Activated T-cell treated with anti-CD3 and anti-CD28 coated beads, Interleukin-2, amount 50 U/mL, for 72 hours (primary cell): ENCODE measurements at places on chromosomes 5 and 9. TPM values are rescaled to one million over a fixed set of nuclear protein-coding genes. Genes with fewer than 3 reads are reported as not detected.

DNA sequence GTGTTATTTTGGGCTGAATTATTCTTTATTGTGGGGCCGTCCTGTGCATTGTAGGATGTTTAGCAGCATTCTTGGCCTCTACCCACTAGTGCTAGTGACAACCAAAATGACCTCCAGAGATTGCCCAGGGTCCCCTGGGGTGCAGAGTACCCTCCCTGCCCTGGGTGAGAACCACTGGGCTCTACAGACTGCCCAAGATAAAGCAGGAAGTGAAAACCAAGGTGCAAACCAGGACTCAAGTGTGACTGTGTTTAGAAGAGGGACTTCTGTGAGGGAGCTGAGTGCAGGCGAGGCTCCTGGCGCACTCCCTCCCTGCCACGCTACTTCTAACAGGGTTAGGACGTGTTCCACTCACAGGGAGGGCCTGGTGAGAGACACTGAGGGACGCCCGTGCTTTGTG lies 41.6 kb downstream of the USP20 start:
- no peak for DNase-seq

GRCh38 chr5:145446412-145446811 lies 388.7 kb downstream of the PRELID2 start:
- no peak for DNase-seq

DNA sequence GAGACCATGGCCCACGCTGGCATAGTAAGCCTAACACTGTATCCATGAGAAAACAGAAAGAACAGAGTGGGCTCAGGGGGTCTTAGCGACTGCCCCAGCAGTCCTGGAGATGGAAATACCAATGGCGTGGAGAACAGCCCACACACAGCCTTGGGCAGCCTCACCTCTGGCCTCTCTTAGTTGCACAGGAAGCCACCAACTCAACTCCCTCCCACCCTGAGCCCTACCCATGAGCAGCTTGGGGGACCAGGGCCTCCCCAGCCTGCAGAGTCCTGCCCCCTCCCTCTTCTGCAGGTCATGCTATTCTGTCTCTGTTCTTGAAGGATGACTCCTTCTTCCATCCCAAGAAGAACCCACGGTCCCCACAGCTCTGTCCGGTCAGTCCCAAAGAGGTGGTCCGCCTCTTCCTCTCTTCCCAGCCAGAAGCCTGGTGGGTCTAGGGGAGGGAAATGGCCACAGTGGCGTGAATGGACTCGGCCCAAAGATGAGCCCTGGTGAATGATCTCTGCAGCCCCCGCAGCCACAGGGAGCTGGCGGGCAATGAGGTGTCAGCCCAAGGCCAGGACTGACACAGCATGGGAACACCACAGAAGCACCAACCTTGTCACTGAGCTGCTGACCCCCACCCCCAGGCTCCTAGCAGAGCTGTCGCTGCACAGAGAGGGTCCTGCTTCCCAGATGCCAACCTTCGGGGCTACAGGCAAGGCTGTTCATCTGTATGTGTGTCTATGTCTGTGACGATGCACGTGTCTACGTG lies 131.2 kb downstream of the ROR2 start:
- no peak for DNase-seq

DNA sequence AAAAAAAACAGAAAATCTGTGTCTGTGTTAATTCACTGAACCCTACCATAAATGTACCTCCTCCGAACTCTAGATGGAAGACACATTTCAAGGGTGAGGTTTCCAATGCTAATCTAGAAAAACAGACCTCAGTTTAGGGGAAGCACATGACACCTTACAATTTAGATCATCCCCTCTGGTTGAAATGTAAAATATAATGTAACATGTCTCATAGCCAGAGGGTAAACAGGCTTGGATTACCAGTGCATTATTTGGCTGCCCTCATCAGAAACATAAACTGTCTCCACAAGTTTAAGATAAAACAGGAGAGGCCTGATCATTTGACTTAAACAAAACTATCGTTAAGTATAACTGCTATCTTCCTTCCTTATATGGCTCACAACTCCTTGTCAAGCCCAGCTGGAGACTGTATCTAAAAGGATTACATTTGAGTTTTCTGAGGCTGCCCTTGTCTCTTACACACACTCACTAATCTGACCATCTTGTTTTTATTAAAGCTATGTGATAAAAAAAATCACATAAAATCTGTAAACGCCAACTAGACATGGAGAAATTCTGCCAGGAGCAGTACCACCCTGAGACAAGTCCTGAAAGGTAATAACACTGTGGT lies 105.7 kb downstream of the LURAP1L start:
- no peak for DNase-seq

DNA sequence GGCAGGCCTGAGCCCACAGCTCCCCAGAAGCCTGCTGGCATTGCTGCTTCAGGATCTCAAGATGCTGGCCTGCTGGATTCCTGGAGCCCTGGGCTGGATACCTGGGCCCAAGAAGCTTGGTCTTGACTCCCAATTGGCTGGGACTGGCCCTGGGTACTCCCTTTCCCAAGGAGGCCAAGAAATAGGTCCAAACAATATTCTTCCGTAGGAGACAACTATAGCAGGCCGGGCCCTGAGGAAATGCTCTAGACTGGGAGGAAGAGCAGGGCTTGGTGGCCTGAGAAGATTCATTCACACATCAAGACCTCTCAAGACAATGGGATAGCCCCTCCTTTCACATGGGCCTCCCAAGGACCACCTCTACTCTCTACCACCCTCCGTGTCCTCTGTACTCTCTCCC lies 7.9 kb downstream of the CSF2 start:
- no peak for DNase-seq

DNA sequence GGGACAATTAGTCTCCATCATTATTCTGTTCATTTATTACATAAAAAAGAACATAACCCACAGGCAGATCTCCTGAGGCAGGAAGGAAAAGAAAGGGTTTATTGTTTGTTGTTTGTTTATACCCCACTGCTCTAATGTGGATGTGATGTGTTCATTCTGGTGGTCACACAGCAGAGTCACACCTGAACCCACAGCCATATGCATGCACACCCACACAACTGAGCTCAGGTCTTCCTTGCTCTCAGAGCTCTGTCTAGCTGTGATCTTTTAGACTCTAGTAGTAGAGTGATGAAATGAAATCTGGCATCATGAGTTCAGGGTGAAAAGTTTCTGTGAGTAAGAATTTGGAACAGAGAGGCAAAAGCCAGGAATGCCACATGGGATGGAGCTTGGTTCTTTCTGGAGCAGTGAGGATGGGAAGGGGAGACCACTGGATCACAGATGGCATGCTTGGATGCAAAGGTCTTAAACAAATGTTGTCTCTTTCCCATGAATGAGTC lies 227.0 kb downstream of the PAPPA start:
- no peak for DNase-seq

GRCh38 chr5:44875661-44876605 lies 67.2 kb downstream of the MRPS30 start:
- peak; percentile 28 for DNase-seq

GRCh38 chr5:121630402-121630801 lies 221.3 kb upstream of the FTMT start:
- DNase-seq, result no peak

- peak; percentile 66 for DNase-seq
Observed at GRCh38 chr9:89603767-89604665, 796 bp upstream of the GADD45G start.

DNA sequence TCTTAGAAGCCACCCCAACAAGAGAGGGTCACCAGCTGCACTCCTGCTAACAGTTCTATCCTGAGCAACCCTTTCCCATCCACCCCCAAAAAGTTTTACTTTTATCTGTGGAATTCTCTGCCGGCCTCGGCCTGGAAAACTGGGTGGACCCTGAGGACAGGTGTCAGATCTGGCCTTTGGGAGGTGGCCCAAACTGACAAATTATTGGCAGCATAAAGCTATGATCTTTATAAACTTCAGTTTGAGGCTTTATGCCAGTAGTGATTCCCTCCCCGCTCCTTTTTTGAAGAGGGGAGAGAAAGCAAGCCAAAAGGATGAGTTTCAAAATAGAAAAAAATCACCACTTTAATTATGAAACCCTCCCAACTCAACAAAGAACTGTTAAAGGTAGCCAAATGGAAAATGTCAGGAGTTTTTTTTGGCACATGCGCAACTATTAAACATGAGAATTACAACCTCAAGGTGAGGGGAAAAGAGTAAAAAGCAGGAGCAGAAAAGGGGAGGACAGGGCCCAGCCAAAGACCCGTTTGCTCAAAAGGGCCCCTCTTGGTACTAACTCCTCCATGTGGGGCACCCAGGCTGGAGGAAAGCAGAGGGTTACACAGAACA lies 49.4 kb downstream of the FBXW11 start:
- DNase-seq, result no peak

DNA sequence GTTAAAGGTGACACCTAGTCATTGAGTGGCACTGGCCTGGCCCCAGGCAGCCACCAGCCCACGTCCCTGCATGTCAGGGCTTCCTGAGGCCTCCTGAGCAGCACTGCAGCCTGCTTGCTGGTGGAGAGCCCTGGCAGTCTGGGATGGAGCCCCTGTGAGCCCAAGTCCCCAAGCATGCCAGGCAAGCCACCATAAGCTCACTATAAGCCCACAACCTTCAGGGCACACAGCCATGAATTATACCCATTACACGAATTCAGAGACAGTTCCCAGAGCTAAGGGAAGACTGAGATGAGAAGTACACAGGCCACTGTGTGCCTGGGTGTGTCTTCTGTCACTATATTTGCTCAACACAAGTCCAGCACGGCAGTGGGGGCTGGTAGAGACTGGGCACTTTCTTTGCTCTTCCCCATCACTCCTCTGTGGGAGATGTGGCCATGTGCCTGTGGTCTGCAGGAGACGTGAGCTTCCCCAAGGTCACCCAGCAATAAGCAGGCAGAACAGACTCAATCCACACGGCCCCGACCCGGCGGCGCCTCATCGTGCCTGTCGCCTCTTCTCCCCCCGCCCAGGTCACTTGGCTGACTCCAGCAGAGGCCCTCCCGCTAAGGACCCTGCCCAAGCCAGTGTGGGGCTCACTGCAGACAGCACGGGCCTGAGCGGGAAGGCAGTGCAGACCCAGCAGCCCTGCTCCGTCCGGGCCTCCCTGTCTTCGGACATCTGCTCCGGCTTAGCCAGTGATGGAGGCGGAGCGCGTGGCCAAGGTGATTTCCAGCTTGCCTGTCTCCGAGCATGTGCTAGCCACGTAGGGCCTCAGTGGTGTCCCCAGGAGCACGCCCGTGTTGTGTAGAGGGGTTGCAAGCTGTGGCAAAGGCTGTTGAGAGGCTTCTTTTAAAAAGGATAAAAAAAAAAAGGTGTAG lies 114.8 kb downstream of the WNK2 start:
- DNase-seq, result no peak

GRCh38 chr9:113954591-113954990 lies 78.5 kb downstream of the ZNF618 start:
- DNase-seq, result no peak

DNA sequence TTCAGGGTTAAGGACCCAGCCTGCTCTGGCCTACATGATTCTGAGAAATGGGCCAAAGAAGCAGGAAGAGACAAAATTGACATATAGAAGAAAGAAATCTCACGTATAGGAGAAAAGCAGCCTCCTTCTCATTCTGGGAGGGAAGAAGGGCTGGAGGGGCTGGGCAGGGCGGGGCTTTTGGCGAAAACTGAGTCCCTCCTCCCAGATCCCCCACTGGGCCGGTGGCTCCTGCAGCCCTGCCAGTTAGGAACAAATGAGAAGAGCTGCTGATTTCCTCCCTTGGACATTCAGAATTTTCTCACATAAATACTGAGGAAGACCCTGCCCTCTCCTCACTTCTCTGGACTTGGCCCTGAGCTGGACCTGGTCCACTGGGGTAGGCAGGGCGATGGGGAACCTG lies at the start of gene WNT8A:
Gene WNT8A, plus strand, starts transcription at position 332 of the 400 bp plus-strand sequence. CDS start 95 bp downstream, outside the sequence.
- no peak for DNase-seq

GRCh38 chr5:146622391-146622790 lies 106.4 kb upstream of the GPR151 start:
- DNase-seq, result no peak

The LPAR1 gene
- total RNA-seq, result not detected

The GAPT gene
- total RNA-seq, result not detected

The AGPAT2 gene
- 18.3 TPM for total RNA-seq

The DNM1 gene
- 0.86 TPM for total RNA-seq

The BARHL1 gene
- not detected for total RNA-seq

The IRGM gene
- 4.1 TPM for total RNA-seq

The CCL21 gene
- not detected for total RNA-seq

The FOXD4L4 gene
- 0.16 TPM for total RNA-seq

The FAM153A gene
- total RNA-seq, result 58.1 TPM

The NIPAL4 gene
- 3.1 TPM for total RNA-seq

The CER1 gene
- not detected for total RNA-seq

The AP3S1 gene
- total RNA-seq, result 58.7 TPM
